ENCODE measurements at places on chromosomes 13 and 19. TPM values are rescaled to one million over a fixed set of nuclear protein-coding genes. Genes with fewer than 3 reads are reported as not detected.

GRCh38 chr19:5974721-5975387 is 3.1 kb downstream of the RANBP3 start:
- DNase-seq = no peak

GRCh38 chr13:25963674-25964073 is 88.1 kb downstream of the SHISA2 start:
- DNase-seq = no peak

DNA sequence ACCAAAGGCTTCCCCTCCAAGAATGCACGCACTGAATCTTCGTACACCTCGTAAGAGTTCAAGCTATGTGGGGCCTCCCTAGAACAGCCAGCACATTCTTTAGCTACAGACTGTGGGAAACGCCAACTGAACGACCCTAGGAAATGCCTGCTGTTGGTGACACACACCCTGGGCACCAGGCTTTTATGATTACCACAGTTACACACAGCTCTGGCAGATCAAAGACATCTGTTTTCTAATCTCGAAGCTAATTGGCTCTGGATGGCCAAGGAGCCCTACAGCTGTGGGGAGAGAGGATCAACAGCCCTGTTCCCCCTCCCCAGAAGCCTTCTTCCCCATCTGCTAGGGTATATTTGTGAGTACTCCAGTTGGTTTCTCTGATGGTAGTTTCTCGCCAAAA is 123.0 kb downstream of the COL4A1 start:
- DNase-seq = no peak

DNA sequence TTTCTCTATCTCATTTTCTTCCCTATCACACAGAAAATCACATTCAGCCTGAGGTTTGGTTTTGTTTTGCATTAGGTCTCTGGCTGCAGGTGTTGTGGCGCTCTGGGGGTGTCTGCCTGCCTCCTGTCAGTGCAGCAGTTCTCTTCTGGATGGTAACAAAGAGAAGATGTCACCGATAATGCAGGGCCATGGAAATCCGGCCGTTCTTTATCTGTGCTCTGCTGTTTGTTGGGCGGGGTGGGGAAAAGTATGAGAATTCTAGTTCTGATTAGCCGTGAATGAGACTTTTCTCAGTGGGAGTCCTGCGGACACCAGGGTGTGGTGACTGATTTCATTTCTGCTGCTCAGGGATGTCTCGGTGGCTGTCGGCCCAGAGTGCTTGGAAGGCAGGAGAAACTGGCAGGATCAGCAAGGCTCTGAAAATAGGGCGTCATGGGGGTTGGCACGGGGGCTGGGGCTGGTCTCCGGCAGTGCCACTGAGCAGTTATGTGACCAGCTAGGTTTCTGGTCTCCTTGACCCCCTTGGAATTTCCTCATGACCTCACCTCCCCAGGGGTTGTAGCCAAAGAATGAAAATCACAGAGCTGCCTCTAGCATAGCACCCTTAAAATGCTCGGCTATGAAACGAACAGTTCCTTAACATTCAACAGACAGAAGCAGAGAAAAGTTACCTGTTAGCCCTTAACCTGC is 5.0 kb downstream of the RNF113B start:
- DNase-seq = no peak

DNA sequence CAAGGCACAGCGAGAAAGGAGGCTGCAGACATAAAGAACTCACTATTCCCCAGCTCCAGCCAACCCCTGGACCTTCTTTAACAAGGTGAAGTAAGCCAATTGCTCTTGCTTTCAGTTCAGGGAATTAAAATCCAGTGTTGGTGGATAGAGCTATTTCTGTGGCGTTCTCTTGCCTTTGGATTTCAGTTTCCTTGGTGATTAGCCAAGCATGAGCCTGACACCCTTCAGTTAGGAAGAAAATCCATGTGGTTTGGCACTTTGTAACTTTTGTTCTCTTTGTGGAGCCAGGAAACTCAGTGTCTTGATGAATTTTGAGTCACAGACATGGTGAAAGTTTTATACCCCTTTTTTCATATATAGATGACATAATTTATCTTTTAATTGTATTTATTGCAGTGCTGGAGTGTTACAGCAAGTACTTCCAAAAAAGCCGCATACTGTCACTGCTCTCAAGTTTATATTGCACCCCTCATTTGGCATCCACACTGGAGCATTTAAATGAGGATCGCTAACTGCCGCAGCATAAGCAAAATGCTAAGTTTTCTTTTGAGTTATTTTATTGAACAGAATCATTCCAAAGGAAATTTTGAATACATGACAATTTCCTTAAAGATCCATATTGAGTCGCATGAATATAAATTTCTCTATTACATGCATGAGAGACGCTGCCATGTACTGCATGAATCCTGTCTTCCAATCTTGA is 406.8 kb downstream of the MYO16 start:
- no peak for DNase-seq

- DNase-seq = peak; percentile 5
These were observed 1.2 kb downstream of the TBC1D4 start for GRCh38 chr13:75480671-75481175.

The ZNF681 gene
- 4.3 TPM for total RNA-seq

The CAPN12 gene
- 1.0 TPM for total RNA-seq

The DHDH gene
- total RNA-seq = not detected

All from activated T-cell treated with anti-CD3 and anti-CD28 coated beads, Interleukin-2, amount 50 U/mL, for 4 hours (primary cell).